Aortic smooth muscle cell (primary cell): ENCODE measurements at places on chromosomes 7 and 10. TPM values are rescaled to one million over a fixed set of nuclear protein-coding genes. Genes with fewer than 3 reads are reported as not detected.

COMMD3 gene
- 68.8 and 77.6 TPM in 2 replicates for total RNA-seq

TBATA gene
- not detected in 2 replicates for total RNA-seq

CDH23 gene
- 0.12 and 0.26 TPM in 2 replicates for total RNA-seq

LIPK gene
- total RNA-seq, result not detected in 2 replicates

ANKRD61 gene
- total RNA-seq, result 0.12 and 0.26 TPM in 2 replicates

NME8 gene
- not detected in 2 replicates for total RNA-seq

EBF3 gene
- total RNA-seq, result 0.81 and 1.7 TPM in 2 replicates

TAC1 gene
- total RNA-seq, result not detected in 2 replicates
